ENCODE measurements at places on chromosomes 1 and 21.

GRCh38 chr1:119359730-119360129 lies 8.9 kb upstream of the HAO2 start:
- no peak for DNase-seq

DNA sequence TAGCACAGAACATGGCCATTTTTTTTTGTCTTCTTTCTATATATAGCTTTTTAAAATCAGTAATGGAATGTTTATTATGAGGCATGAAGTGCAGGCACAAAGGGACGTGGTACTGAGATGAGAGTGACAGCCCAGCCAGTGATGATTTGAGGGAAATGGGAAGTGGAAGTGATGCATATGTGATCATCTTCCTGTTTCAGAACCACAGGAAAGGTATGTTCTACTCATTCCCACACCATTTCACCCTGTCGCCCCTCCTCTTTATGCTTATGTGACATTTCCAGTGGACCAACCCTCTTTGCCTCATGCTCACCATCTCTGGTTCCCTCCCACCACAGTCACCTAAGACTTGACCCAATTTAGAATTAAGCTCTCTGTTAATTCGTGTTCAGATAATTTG lies 24.3 kb downstream of the PTGS2 start:
- DNase-seq: no peak

GRCh38 chr1:180533266-180533987 lies 25.3 kb upstream of the OVAAL start:
- DNase-seq: peak; percentile 65

- no peak for DNase-seq
Observed at GRCh38 chr1:179036844-179037465, 11.3 kb downstream of the FAM20B start.

DNA sequence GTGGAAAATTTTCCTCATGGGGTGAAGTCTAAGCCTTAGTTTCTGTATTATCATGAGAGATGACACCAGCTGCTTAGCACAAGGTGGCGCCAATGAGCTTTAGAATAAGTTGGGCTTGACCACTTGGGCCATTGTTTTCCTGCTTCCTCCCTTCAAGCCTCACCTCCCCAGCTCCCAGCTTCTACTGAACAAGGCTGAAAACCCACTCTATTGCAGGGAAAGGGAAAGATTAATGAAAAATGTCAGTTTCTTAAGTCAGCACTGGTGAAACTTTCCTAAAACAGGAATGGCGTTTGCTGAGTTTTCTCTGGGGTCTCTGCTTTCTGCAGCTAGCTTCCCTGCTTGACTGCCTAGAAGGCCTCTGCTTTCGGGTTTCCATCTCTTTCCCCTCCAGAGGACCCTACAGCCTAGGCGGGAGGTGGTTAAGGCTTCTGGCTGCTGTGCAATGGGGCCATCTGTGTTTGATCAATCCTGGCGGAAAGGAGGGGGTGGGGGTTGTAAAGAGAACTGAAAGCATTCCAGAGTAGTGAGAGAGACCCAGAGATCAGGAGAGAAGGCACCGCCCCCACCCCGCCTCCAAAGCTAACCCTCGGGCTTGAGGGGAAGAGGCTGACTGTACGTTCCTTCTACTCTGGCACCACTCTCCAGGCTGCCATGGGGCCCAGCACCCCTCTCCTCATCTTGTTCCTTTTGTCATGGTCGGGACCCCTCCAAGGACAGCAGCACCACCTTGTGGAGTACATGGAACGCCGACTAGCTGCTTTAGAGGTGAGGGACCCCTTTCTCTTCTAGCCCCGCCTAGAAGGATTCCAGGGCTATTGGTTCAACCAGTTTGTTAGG lies at the start of gene OLFML3:
Gene OLFML3, plus strand, starts transcription at position 612 of the 840 bp plus-strand sequence. Its CDS starts 43 bp downstream, at position 655.
- DNase-seq: peak; percentile 75

- DNase-seq: no peak
Observed at GRCh38 chr1:113943028-113943811, 14.1 kb downstream of the HIPK1 start.

DNA sequence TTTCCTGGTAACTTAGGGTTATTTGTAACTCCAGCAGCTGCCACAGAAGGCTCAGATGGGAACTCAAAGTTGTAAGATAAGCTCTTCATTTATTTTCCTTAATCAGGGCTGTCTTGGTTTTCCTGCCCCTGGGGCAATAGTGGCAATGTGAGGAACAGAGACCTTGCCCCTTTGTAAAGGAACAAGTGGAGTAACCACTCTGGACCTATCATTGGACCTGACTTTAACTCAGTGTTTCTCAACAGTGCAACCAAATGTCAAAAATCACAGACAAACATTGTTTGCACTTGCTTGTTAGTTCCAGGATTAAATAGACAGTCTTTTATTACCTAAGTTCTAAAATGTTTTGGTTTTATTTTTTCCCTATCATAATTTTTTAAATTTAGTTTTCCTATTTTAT lies 2.8 kb upstream of the FMO3 start:
- DNase-seq: no peak

Data from NCI-H774 (cell line).